Urinary bladder (tissue), 4 donors: ENCODE measurements at places on chromosomes 6 and 20. TPM values are rescaled to one million over a fixed set of nuclear protein-coding genes. Genes with fewer than 3 reads are reported as not detected.

DNA sequence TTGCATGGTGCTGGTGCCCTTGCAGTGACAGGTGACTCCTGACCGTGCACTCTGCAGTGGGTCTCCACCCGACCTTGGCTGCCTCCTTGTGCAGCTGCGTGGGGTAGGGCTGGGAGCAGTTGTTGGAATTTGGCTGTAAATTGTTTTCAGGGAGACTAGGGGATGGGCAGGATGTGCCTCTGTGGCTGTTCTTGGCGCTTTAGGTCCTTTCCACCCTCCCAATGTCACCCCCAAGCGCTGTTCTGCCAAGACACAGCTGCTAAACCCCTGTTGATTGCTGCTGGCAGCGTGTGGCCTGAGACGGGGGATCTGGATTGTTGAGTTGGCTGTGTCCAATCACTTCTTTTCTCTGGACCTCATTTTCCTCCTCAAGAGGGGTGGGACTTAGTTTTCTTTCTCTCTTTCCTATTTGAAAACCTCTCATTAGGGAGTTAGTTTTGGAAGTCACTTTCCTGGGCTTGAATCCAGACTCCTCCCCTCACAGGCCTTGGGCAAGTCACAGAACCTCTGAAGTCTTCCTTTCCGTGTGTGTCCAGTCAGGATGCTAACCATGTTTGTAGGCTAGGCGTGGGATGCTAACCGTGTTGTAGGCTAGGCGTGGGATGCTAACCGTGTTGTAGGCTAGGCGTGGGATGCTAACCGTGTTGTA lies 8.5 kb downstream of the IGF2R start:
- no peak for DNase-seq

DNA sequence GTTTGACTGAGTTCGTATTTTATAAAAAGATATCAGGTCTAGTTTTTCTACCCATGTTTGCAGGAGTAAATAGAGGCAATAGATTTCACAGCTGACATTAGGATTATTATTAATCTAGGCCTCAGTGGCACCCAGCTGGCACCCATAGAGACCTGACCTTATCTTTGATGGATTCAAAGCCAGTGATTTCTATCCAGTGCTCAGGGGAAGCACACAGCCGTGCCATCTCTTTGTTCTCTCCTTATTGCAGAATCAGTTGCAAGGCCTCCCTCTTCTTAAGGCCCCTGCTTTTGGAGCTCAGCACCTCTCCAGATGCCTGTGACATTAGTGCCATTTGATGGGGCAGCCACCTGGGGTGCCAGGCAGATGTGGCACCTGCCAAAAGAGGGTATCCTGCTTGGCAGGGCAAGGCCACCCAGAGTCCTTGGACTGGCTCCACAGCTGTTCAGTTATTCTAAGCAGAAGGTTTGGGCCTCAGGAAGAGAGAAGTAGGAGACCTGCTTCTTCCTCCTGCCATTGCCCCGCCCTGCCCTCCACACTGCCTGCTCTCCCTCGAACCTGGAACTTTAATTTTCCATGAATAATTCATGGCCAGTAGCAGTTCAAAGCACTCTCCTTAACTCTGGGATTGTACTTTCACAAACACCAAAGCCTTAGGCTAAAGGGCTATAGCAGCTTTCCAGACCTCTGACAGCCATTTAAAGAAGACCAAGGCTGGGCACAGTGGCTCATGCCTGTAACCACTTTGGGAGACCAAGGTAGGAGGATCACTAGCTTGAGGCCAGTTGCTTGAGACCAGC lies 206.3 kb downstream of the ZDHHC14 start:
- no peak for DNase-seq

DNA sequence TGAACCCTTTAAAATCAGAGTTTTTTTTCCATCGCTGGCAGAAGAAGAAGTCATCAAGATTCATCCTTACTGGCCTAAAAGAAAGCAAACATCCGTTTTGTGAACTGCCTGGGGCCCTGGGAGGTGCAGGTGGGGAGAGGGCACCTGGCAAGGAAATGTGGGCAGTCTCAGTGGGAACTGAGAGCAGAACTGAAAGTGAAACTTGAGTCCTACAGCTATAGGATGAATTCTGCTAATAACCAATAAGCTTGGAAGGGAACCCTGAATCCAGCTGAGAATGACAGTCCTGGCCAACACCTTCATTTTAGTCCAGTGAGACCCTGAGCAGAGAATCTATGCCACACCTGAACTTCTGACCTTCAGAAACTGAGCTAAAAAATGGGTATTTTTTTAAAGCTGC lies 130.1 kb upstream of the ASCC3 start:
- DNase-seq, result no peak

GRCh38 chr6:13194852-13195251 lies 133.5 kb downstream of the TBC1D7 start:
- no peak for DNase-seq

DNA sequence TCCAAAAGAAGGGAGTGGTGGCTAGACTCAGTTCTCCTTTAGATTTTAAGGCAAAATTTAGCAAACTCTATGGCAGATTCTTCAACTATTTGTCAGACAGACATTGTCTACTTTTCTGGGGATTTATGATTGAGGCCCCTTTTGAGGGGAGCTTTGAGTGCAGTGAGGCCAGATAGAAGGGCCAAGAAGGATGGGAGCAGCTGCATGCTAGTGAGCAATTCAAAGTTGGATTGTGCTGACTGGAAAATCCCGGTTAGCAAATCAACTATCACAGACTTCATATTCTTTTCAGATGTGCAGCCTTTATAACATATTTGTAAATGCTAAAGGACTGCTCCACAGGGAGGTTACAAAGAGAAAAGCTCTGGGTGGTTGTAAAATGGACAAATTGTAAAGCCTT lies 35.0 kb upstream of the ESR1 start:
- no peak for DNase-seq

GRCh38 chr20:38986663-38987062 lies 24.5 kb downstream of the DHX35 start:
- no peak for DNase-seq

DNA sequence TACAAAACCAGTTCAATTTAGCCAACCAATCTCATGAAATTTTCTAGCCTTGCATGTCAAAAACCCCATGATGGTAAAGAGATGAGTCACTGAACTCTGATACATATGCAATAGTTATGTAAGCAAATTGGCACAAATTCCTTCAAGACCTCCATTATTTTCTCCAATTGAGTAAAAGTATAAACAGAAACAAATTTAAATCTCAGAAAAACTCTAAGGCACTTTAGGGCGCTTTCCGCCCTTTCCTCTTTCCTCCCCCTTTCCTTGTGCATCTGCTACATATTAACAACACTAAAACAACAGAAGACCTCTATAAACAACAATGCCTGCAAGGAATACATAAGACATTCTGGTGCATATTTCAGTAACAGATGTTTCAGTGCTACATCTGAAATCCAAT lies 48.5 kb downstream of the KIF13A start:
- no peak for DNase-seq

DNA sequence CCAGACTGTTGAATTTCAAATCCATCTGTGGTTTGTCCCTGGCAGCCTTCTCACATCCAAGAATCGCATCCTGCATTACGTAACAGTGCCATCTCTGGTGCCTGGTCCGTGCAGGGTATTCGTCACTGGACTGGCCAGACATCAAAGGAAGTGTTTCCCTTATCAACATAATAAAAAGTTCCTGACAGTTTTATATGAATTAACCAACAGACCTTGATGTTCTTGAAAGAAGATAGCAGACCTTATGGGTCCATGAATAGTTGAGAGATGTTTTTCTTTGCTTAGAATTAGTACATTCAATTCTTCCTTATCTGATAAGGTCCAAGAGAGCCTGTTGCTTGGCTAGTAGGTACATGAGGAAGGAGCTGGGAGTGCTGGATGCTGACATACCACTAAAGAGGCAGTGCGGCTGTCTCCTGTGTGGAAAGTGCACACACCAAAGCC lies 77.6 kb downstream of the PHACTR2 start:
- DNase-seq, result no peak

The GMEB2 gene
- 12.1 TPM for polyA plus RNA-seq

The RBPJL gene
- not detected for polyA plus RNA-seq
